CD4-positive, alpha-beta T cell treated with Interleukin-12 subunit alpha and Interleukin-12 subunit beta, for 1 hour (primary cell): ENCODE measurements at places on chromosomes 2 and 18.

GRCh38 chr2:54065411-54065810 is 50.0 kb upstream of the ACYP2 start:
- no peak for DNase-seq

DNA sequence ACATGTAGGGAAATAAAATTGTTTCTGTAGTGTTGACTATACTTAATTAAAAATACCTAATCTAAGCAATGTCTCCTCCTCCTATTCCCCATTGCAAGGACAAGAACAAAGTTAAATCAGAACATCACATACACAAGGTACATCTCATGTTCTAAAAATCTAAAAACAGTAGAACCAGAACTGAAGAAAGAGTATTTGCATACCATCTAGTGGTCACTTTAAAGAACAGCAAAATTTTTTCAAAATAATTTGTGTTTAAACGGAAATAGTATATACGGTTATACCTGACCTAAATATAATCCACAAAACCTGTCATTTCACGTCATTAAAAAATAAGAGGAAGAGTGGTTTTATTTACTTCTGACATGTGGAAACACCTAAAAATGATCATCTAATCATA is 294.3 kb upstream of the KCNH7 start:
- DNase-seq: no peak

DNA sequence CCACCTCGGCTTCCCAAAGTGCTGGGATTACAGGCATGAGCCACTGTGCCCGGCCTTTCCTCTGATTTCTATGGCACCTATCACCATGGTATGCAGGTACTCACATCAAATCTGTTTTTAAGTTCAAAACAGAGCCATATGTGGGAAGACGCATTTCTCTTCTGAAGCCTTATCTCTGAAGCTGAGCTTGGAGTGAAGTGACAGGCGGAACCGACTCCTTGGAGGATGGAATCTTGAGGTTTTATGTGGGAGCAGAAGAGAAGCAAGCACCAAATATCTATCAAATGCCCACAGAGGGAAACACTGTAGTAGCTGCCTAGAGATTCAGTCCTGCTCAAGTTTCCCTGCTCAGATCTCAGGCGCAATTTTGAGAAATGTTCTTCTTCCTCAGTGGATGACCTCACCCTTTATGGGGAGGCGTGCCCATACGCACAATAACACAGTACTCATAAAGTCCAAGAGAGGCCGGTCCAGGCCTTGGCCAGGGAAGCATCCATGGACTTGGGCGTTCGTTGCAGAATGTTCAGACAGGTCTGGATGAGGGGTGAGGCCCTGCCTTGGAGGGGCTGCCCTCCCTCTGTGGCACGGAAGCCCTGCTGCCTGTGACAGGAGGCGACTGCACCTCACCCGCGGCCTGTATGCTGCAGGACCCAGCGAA is 67.9 kb downstream of the HNRNPLL start:
- DNase-seq: no peak

GRCh38 chr2:25814681-25815080 is 63.6 kb downstream of the ASXL2 start:
- no peak for DNase-seq
